ENCODE measurements at places on chromosomes 11 and 22. TPM values are rescaled to one million over a fixed set of nuclear protein-coding genes. Genes with fewer than 3 reads are reported as not detected.

GRCh38 chr22:20406686-20407408 lies 12.9 kb downstream of the ZNF74 start:
- no peak for DNase-seq
- no peaks in the 10 kb centered on the region for H3K27me3 ChIP-seq

MOV10L1 gene
- 3.1 TPM for total RNA-seq

TP53I11 gene
- 55.3 TPM for total RNA-seq

- no peak overlapping the region for H3K4me3 ChIP-seq
- H3K27me3 ChIP-seq = no peaks in the 10 kb centered on the region
- no peak for DNase-seq
- no peaks in the 10 kb centered on the region for H3K36me3 ChIP-seq
These were observed 1589.4 kb upstream of the TENM4 start for GRCh38 chr11:81030186-81030585.

DNA sequence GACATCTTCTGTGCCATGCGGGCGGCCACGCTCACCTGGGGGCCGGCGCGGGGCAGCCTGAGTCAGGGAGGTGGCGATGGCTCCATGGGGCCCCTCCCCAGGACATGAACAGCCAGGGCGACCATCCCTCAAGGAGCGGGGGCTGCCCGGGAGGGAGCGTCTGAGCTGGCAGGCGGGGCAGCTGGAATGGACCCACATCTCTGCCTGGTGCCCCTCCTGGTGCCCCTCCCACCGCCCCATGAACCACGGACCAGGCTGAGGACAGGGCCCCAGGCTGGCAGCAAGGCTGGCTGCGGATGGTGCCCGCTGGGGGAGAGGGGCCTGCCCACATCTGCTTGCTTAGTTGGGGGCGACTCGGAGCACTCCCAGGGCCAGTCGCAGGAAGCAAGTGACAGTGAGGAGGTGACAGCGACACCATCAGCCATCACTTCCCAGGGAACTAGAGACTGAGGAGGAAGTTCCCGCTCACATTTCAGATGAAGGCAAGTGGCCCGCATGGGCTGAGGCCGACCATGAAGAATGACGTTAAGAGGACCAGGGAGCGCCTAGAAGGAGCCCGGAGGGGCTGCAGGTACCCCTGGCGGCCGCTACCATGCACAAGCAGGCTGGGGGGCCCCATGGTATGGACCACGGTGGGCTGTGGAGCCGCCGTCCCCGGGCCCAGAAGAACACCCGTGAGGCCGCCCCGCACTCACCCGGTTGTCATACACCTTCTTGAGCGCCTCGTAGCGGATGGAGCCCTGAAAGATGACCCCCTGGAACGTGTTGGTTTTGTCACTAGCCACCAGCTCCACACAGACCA lies 37.3 kb downstream of the KIAA0930 start:
- no peaks in the 10 kb centered on the region for H3K4me1 ChIP-seq
- peak; percentile 72 for DNase-seq
- H3K36me3 ChIP-seq = peaks cover 66% of the 10 kb centered on the region
- H3K27me3 ChIP-seq = no peaks in the 10 kb centered on the region
- no peak overlapping the region for H3K4me3 ChIP-seq

- no peaks in the 10 kb centered on the region for H3K27me3 ChIP-seq
- H3K4me3 ChIP-seq = no peak overlapping the region
These were observed 9.0 kb downstream of the ZC3H7B start for GRCh38 chr22:41310336-41310735.

DNA sequence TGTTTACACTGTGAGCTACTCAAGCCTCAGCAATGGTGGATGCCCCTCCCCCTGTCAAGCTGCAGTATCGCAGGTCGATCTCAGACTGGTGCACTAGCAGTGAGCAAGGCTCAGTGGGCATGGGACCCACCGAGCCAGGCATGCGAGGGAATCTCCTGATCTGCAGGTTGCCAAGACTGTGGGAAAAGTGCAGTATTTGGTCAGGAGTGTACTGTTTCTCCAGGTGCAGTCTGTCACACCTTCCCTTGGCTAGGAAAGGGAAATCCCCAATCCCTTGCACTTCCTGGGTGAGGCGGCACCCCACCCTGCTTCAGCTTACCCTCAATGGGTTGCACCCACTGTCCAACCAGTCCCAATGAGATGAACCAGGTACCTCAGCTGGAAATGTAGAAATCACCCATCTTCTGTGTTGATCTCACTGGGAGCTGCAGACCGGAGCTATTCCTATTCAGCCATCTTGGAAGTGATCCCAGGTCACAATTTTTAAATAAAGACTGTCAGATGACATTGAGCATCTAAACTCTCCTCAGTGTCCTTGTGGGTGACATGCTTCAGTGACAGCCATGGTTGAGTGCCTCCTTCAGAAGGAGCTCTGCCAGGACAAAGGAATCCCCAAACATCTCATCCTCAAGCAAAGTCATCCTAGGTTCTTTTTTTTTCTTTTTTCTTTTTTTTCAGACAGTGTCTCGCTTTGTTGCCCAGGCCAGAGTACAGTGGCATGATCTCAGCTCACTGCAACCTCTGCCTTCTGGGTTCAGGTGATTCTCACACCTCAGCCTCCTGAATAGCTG lies 10.8 kb downstream of the SLC22A24 start:
- no peaks in the 10 kb centered on the region for H3K36me3 ChIP-seq
- DNase-seq = no peak
- H3K4me3 ChIP-seq = no peak overlapping the region
- no peak overlapping the region for H3K27ac ChIP-seq
- H3K4me1 ChIP-seq = no peaks in the 10 kb centered on the region

DNA sequence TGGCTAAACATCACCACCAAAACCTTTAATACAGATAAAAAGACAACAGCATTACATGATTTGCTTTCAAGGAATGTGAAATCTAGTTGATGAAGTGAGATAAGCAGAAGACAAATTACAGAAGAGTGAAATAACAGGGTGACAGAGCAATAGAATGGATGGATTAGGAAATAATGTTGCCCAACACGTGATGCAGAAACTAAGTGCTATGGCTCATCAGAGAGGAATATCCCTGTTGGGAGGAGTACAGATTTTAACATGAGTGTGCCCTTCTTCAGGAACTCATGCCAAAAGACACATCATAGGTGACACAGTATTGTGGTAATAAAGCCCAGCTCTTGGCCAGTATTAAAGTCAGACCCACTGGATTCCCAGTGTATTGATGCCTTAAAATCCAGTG lies 176.6 kb upstream of the RAG2 start:
- no peaks in the 10 kb centered on the region for H3K36me3 ChIP-seq
- H3K4me3 ChIP-seq = no peak overlapping the region
- H3K27me3 ChIP-seq = no peaks in the 10 kb centered on the region
- DNase-seq = no peak

- peak; percentile 91 for DNase-seq
- peak overlapping the region; percentile 76 for H3K27ac ChIP-seq
- peaks cover 32% of the 10 kb centered on the region for H3K4me1 ChIP-seq
- H3K4me3 ChIP-seq = no peak overlapping the region
- no peaks in the 10 kb centered on the region for H3K36me3 ChIP-seq
These were observed 15.8 kb downstream of the LINC01488 start for GRCh38 chr11:69497221-69497787.

- H3K4me3 ChIP-seq = no peak overlapping the region
- H3K4me1 ChIP-seq = no peaks in the 10 kb centered on the region
These were observed 479.1 kb downstream of the NTM start for GRCh38 chr11:131849485-131849884.

GRCh38 chr11:67417425-67417824 lies 1.9 kb downstream of the CARNS1 start:
- H3K27me3 ChIP-seq = no peaks in the 10 kb centered on the region
- no peak for DNase-seq
- no peaks in the 10 kb centered on the region for H3K36me3 ChIP-seq
- H3K4me3 ChIP-seq = no peak overlapping the region
- peaks cover 47% of the 10 kb centered on the region for H3K4me1 ChIP-seq

C11orf42 gene
- total RNA-seq = not detected

GRCh38 chr11:126871792-126872191 lies 128.8 kb downstream of the KIRREL3 start:
- no peaks in the 10 kb centered on the region for H3K4me1 ChIP-seq
- H3K36me3 ChIP-seq = no peaks in the 10 kb centered on the region
- no peak overlapping the region for H3K27ac ChIP-seq
- no peak for DNase-seq
- H3K4me3 ChIP-seq = no peak overlapping the region

DNA sequence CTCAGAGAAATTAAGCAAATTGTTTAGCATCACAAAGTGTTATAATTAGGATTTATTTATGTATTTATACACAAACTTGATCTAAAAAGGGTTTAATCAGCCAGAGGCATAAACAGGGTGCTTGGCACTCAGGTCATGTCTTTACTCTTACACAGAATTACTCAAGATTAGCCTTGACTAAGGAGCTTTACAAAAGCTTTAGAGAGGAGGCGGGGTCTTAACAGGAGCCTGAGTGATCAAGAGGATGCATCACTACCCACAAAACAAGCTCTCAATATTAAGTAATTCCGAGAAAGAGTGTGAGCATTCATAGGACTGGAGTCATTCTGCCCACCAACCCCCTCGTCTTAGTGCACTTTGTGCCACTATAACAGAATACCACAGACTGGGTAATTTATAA lies 103.0 kb downstream of the SPATA19 start:
- no peak overlapping the region for H3K27ac ChIP-seq
- no peaks in the 10 kb centered on the region for H3K27me3 ChIP-seq
- H3K4me3 ChIP-seq = no peak overlapping the region
- DNase-seq = no peak
- H3K36me3 ChIP-seq = no peaks in the 10 kb centered on the region

- H3K4me3 ChIP-seq = no peak overlapping the region
- H3K36me3 ChIP-seq = no peaks in the 10 kb centered on the region
- H3K4me1 ChIP-seq = no peaks in the 10 kb centered on the region
- no peaks in the 10 kb centered on the region for H3K27me3 ChIP-seq
These were observed 155.4 kb upstream of the PDGFD start for GRCh38 chr11:104319396-104319795.

LARGE1 gene
- total RNA-seq = 31.6 TPM

DNA sequence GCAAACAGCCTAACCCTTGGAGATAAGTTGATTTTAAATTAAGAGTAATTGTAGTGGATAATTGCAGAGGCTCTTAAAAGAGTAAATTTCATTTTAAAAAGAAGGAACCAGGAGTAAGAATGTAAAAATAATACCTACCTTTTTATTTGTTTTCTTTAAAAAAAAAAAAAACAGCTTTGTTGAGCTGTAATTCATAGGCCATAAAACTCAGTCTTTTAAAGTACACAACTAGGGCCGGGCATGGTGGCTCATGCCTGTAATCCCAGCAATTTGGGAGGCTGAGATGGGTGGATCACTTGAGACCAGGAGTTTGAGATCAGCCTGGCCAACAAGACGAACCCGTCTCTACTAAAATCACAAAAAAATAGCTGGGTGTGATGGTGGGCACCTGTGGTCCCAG lies 42.4 kb downstream of the MTMR3 start:
- no peaks in the 10 kb centered on the region for H3K4me1 ChIP-seq
- H3K36me3 ChIP-seq = no peaks in the 10 kb centered on the region
- no peak overlapping the region for H3K27ac ChIP-seq

Measured in upper lobe of left lung (tissue), 6 donors.